GM18507 (cell line): ENCODE measurements at places on chromosomes 3 and 15.
A peak's percentile ranks its signal among the peaks of the same experiment; 100 is the strongest.

- no peak for DNase-seq
Observed at GRCh38 chr3:189626286-189626685, 4.9 kb upstream of the TP63 start.

GRCh38 chr3:66115858-66116654, 77.3 kb upstream of the MAGI1 start:
- no peak for DNase-seq

GRCh38 chr3:35422836-35423601, 216.3 kb upstream of the ARPP21 start:
- DNase-seq = no peak

- DNase-seq = no peak
Observed at GRCh38 chr15:49621887-49622286, 1.0 kb downstream of the DTWD1 start.

DNA sequence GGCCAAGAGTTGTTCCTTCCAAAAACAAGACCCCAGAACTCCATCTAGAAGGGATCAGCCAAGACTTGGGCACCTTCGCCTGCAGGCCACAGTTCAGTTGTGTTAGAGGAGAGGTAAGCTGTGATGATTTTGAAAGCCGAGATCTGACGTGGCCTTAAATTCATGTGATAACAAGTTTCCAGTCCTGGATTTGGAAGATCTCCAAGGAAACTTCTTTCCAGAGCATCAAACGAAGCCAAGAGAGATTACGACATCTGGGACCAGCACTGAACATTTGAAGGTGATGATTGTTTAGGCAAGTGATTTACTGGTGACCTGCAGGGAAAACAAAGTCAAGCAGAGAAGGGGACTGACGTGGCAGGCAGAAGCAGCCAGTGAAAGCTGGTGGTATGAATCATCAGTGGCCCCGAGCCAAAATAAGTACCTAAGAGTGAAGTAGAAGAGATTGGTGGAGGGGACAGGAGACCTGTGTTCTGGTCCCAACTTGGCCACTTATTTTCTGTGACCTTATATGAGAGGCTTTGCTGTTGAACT, 339.0 kb upstream of the PROK2 start:
- no peak for DNase-seq

DNA sequence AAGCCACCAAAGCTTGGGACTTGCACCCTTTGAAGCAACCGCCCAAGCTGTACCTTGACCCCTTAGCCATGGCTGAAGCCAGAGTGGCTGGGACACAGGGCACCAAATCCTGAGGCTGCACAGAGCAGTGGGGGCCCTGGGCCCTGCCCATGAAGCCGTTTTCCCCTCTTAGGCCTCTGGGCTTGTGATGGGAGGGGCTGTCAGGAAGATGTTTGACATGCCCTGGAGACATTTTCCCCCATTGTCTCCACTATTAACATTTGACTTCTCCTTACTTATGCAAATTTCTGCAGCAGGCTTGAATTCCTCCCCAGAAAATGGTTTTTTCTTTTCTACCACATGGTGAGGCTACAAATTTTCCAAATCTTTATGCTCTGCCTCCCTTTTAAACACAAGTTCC, 522.2 kb downstream of the EDEM1 start:
- no peak for DNase-seq

GRCh38 chr15:73617913-73618312, 15.3 kb downstream of the NPTN start:
- DNase-seq = no peak

DNA sequence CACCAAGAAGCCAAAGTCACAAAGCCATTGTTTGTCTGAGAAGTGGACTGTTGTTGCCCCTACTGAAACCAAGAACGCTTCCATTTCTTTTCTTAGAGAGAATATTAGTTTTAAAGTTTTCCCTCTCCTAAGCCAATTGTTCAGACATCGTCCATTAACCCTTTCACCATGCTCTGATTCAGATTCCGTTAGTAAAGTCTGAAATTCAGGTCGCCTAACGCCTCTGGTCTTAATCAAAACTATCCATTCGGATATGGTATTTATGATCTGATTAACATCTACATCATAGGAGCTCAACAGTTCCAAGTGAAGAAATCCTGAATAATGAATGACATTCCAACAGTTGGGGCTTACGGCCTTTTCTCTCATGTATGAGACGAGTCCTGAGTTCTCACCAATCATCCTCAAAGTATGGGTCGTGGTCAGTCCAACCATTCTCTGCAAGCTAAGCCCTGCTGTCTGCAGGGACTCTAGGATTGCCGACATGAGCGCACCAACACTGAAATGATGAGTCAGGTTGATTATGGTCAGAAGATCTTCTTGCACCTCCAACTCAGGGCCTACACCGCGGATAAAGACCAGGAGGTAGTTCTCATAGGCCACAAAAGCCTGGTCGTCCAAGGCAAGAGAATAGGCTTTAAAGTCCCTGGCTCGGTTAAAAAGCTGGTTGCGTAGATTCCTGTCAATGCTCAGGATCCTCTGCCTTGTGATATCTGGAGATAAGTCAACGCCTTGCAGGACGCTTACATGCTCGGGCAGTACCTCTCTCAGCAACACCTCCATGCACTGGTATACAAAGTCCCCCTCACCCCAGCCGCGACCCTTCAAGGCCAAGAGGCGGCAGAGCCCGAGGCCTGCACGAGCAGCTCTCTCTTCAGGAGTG, 767 bp downstream of the EPM2AIP1 start:
- DNase-seq = no peak

- no peak for DNase-seq
Observed at GRCh38 chr15:40259021-40259420, 20.2 kb downstream of the PAK6 start.

GRCh38 chr15:40460404-40460803, 10.4 kb upstream of the CHST14 start:
- no peak for DNase-seq

GRCh38 chr3:31533169-31534064, 692 bp downstream of the STT3B start:
- DNase-seq = no peak

GRCh38 chr3:30492322-30493192, 113.8 kb upstream of the TGFBR2 start:
- no peak for DNase-seq

GRCh38 chr15:78195735-78196201, 38.6 kb downstream of the ACSBG1 start:
- peak; percentile 66 for DNase-seq

DNA sequence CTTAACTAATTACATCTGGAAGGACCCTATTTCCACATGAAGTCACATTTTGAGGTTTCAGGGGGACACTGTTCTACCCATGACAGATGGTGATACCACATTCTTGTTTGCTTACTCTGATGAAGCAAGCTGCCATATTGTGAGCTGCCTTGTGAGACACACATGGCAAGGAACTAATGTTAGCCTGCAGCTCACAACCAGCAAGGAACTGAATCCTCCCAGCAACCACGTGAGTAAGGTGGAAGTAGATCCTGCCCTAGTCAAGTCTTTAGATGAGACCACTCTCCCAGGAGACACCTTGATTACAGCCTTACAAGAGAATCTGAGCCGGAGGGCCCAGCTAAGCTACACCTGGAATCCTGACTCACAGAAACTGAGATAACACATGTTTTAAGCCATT, 160.1 kb downstream of the PDE8A start:
- no peak for DNase-seq
